NCI-H774 (cell line): ENCODE measurements at places on chromosomes 6 and 20.

DNA sequence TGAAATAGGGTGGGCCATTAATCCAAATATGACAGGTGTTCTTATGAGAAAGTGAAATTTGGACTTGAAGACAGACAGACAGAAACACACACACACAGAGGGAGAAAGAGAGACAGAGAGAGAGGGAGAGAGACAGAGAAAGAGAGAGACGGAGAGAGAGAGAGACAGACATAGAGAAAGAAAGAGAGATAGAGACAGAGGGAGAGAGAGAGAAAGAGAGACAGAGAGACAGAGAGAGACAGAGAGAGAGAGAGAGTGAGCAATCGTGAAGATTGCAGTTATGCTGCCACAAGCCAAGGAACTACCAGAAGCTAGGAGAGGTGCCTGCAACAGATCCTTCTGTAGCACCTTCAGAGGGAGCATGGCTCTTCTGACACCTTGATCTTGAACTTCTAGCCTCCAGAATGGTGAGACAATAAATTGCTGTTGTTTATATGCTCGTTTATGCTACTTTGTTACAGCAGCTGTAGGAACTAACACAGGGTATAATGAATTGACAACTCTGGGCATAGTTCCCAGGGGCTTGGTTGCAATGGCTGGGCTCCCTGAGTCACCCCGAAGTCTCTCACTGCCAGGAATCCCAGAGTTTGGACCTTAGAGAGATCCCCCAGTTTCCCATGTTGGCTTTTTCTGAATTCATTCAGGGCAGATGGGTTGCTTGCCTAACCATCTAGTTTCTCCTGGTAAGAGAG lies 44.7 kb upstream of the ECI2 start:
- no peak for DNase-seq

GRCh38 chr6:108616544-108616943 lies 55.8 kb downstream of the FOXO3 start:
- no peak for DNase-seq

DNA sequence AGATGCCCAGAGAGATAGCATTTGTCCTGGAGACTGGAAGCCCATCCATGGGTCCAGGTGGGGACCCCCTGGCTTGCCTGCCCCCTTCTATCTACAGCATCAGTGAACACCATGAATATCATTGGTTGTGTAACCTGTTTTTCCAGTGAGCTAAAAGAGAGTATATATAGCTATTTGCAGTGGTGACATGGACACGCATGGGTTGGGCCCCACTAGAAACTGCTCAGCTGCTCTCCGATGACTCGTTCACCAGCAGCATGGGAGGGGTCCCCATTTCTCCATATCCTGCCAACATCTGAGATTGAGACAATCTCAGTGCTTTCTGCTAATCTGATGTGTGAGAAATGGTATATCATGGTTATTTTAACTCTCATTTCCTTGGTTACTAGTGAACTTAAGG lies 4.0 kb upstream of the ZC3H12D start:
- DNase-seq, result no peak

- DNase-seq, result no peak
These were observed 25.7 kb downstream of the GSTA4 start for GRCh38 chr6:52969359-52969758.
